HFFc6 (cell line): ENCODE measurements at places on chromosomes 4 and X. TPM values are rescaled to one million over a fixed set of nuclear protein-coding genes. Genes with fewer than 3 reads are reported as not detected.

The TCEANC gene
- total RNA-seq = 1.0 to 1.6 TPM (median 1.2 TPM) in 3 replicates

The TMPRSS11F gene
- not detected in 3 replicates for total RNA-seq

The HDX gene
- 1.3 to 2.6 TPM (median 2.2 TPM) in 3 replicates for total RNA-seq

The CT55 gene
- total RNA-seq = not detected in 3 replicates
